Cerebellar nuclear complex (tissue), 1 donor: ENCODE measurements at places on chromosomes 4 and X.

- no peak for DNase-seq
These were observed 30.0 kb upstream of the MYOZ2 start for GRCh38 chr4:119105605-119106004.

DNA sequence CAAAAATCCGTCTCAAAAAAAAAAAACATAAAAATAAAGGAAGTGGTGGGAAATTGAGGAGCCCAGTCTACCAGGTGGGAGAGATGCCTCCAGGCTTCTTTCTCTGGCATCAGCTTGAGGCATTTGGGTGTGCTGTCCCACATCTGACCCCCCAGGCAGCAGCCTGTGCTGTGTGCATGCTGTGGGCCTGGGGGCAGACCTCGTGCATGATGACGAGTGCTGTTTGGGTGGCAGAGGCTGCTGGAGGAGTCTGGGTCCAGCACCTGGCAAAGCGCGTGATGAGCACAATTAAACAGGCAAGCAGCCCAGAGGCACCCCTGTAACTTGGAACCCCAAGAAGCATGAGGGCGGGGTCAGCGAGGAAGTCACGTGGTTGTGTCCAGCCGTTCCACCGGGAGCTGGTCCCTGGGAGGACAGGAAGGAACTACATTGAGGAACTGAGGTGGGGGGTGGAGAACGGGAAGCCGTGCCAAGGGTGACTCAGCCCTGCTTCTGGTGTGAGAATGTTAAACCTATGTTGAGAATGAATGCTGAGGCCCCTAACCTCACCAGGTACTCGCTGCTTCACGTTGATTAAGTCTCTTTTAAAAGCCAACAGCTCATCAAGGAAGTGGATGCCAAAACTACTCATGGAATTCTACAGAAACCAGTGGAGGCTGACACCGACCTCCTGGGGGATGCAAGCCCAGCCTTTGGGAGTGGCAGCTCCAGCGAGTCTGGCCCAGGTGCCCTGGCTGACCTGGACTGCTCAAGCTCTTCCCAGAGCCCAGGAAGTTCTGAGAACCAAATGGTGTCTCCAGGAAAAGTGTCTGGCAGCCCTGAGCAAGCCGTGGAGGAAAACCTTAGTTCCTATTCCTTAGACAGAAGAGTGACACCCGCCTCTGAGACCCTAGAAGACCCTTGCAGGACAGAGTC is 6.1 kb downstream of the TACC3 start:
- DNase-seq: no peak

- DNase-seq: no peak
These were observed 283.0 kb upstream of the GPC4 start for GRCh38 chrX:133698298-133698697.

DNA sequence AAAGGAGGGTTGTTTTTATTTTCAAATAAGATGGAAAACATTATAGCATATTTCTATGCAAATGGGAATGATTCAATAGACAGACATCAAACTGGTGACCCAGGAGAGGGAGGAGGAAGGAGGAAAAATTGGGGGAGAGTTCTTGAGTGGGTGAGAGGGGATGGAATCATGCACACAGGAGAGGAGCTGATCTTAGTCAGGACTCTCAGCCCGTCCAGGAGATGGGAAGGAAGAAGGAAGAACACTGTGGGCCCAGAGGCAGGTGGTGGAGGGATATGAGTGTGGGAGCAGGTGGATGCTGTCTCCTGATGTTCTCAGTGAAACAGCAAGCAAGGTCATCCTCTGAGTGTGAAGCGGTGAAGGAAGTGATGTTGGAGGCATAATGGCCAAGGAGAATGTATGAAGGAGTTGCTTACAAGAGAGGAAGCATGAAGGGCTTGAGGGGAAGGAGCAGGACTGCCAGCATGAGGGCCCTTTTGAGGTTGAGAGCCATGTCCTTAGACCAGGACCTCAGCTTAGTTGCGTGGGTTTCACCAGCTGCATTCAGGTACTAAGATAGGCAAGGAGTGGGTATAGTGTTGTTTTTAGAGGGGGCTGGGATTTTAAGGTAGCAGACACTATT is 161.7 kb upstream of the NAP1L5 start:
- no peak for DNase-seq

- no peak for DNase-seq
These were observed 180.6 kb upstream of the NUDT6 start for GRCh38 chr4:123102897-123103471.

GRCh38 chr4:15947684-15948083 is 9.1 kb upstream of the FGFBP1 start:
- no peak for DNase-seq

GRCh38 chr4:46016306-46016705 is 107.5 kb downstream of the GABRG1 start:
- DNase-seq: no peak

DNA sequence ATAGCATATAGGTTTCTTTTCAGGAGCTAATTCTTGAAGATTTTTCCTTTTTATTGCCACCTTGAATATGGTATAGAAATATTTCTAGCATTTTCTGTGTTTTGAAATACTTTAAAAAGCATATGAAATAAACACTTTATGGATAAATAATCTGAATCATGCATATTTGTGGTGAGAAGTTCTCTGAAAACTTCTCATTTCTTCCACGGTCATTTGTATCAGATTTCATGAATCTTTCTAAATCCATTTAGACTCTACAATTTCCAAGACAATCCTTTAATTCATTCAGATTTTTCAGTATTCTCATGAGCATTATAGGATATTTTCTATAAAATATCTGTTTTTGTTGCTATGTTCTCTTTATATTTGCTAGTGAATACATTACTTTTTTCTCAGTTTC is 16.2 kb upstream of the CA5B start:
- DNase-seq: no peak
